Stimulated activated CD8-positive, alpha-beta memory T cell treated with anti-CD3 and anti-CD28 coated beads, Interleukin-4, amount 100 ng/mL, for 4 hours (primary cell): ENCODE measurements at places on chromosomes 4 and X.

DNA sequence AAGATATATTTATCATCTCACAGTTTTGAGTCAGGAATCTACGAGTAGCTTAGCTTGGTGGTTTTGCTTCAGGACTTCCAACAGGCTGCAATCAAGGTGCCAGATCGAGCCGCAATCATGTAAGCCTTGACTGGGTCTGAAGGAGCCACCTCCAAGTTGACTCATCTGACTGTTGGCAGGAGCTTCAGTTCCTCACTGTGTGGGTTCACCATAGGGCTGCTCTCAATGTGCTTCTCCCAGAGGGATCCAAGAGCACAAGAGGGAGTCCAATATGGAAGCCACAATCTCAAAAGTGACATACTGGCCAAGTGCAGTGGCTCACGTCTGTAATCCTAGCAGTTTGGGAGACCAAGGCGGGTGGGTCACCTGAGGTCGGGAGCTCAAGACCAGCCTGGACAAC lies 26.5 kb downstream of the DCHS2 start:
- no peak for DNase-seq

GRCh38 chrX:100264200-100264599 lies 145.9 kb downstream of the PCDH19 start:
- DNase-seq, result no peak

GRCh38 chr4:105106426-105106825 lies 40.2 kb upstream of the TET2 start:
- DNase-seq, result no peak

DNA sequence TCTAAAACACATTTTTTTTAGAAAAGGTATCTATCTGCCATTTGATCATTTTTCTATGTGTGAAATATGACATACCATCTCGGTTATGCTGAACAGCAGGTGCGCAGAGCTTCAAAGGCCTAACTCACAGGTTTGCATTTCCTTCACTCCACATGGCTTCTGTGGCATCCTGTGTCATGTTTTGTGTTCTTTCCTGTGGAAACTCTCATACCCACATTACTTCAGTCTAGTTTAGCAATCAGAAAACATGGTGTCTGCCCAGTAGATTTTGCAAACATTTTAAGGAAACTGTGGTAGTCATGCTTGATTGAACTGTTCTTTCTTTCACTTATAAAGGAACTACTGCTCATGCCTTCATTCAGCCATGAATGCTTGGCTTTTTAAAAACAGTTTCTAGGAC lies 11.3 kb upstream of the ARAP2 start:
- DNase-seq, result peak; percentile 24

- no peak for DNase-seq
These were observed 24.8 kb downstream of the CYTL1 start for GRCh38 chr4:4994312-4995097.

GRCh38 chr4:142607976-142608375 lies 238.1 kb downstream of the INPP4B start:
- DNase-seq, result no peak

DNA sequence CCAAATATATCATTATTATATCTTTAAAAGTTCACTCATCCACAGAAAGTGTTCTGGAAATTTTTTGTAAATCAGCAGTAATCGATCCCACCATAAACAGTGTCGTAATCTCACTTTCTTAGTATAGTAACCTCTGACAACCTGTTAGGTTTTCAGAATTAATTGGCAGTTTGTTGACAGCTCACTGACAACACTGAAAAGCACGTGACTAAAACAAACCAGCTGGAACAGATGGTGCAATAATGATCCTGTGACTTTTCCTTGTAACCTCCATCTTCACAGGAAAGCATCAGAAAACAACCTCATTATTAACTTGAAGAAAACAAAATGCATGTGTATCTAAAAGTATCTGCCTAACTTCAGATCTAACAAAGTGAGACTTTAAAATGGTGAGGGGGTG lies 48.5 kb downstream of the FSTL5 start:
- no peak for DNase-seq

- no peak for DNase-seq
These were observed 67.4 kb upstream of the FAM47B start for GRCh38 chrX:34875204-34875603.

DNA sequence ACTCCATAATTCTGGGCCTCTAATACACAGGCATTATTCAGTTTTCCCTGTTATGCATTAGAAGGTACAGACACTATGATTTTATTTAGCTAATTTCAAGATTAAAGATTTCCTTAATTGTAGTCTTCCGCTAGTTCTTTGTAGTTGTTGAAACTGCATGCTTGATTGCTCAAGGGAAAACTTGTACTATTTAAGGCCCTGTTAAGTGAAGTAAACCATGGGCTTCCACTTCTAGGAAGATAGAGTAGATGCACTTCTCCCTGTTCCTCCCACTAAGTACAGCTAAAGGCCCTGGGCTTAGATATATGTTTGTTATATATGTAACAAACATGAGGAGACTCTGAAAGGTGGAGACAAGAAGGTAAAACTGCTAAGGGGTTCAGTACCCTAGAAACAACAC lies 215.8 kb upstream of the LEF1 start:
- no peak for DNase-seq

GRCh38 chrX:133606990-133607389 lies 191.7 kb upstream of the GPC4 start:
- DNase-seq, result no peak

GRCh38 chr4:86908251-86908657 lies 16.0 kb upstream of the C4orf36 start:
- DNase-seq, result no peak

GRCh38 chr4:40150932-40151331 lies 45.9 kb upstream of the RHOH start:
- no peak for DNase-seq

DNA sequence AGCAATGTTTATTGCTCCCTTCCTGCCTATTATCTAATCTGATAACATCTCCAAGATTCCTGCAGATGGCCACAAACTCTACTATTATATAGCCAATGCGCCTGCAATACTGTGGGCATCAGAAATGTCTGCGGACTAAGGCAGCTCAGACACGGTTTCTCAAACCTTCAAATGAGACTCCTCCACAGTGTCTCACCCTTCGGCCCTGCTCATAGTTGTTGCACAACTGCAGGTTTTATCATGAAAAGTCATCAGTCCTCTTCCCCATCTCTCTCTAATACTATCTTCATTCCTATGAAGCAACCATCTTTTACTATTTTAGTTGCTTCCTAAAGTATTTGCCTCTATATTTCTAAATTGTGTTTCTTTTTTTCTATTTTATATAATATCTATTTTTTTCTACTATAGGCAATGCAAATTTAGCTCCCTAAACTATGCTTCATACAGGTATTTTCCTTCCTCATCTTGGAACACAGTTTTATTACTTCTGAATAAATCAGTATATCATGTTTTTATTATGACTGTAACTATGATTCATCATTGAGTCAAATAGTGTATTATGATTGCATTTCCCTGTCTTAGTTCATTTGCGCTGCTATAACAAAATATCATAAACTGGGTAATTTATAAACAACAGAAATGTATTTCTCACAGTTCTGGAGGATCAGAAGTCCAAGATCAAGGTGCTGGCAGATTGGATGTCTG lies 129.7 kb upstream of the EDNRA start:
- DNase-seq, result no peak

DNA sequence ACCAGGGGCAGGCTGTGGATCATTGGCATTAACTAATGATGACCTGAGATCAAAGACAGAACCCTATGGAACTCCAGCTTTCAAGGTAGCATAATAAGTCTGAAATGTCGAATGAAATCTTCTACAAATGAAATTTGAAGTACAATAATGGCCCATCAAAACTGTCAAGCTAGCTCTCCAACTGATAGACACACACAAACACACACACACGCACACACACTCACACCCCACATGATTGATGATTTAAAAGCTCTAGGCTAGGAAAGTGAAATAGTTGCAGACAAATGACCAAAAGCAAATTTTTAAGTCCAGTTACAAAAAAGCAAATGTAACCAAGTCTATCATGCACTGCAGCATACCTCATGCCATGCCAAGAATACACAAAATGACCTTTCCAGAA lies 655.7 kb downstream of the C4orf33 start:
- DNase-seq, result no peak

- no peak for DNase-seq
These were observed 303.1 kb upstream of the GIMD1 start for GRCh38 chr4:106671716-106672115.

DNA sequence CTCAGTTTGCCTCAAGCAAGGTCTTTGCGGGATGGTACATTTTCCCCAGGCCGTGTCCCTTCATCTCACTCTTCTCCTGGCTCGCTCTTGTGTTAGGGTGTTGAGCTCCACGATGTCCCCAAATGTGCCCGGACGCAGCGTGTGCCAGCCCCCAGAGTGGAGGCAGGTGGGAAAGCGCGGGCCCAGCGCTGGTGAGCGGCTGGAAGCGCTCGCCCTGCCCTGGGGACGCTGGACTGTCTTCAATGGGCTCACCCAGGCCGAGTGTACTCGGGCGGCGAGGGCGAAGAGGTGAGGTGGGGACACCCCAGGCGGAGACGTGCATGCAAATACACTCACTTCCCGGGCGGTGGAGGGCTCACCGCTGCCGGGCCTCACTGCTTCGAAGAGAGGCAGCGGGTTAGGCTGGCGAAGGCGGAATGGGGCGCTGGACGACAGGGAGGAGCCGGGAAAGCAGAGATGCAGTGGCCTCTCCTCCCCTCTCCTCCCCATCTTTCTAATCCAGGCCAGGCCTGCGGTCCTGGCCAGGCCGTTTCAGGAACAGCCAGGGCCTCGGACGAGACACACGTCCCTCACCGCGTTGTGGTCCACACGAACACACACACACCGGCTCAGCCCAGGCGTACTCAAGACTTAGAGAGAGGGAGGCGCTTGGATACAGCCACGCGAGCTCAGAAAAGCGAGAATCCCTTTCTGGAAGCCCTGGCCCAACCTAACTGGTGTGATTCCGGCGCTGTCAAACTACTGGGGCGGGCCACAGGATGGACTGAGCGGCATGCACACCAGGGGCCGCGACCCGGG lies 2.2 kb downstream of the NKX6-1 start:
- DNase-seq, result no peak

DNA sequence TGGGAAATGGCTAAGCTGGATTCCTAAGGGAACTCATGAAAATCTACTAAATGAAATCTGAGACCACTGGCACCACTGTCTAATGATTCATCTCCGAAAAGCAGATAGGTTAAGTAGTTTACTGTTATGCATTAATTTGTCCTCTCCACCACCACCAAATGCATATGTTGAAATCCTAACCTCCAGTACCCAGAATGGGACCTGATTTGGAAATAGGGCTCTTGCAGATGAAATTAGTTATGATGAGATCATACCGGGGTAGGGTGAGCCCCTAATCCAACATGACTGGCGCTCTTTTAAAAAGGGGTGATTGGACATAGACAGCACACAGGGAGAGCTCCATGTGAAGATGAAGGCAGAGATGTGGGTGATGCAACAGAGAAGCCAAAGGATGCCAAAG lies 124.9 kb upstream of the GUCY1A1 start:
- DNase-seq, result no peak

DNA sequence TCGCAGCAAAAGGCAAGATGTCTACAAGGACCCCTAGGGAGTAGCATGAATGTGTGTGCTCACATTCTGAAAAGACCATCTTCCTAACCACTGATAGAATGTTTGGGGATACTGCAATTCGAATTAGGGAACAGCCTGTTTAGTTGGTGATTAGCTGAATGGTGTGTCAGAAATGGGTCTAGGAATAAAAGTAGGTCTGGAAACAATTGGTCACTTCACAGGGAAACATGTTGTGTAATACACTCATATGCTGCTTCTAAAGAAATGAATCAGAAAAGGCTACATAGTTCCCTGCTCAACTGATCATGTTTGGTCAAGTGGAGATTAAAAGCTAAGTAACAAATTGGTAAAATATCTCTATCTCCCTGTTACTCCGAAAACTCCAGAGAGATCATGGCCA lies 2362.4 kb upstream of the TENM3 start:
- DNase-seq, result no peak

- DNase-seq, result no peak
These were observed 4.5 kb downstream of the GJB1 start for GRCh38 chrX:71227370-71228062.

DNA sequence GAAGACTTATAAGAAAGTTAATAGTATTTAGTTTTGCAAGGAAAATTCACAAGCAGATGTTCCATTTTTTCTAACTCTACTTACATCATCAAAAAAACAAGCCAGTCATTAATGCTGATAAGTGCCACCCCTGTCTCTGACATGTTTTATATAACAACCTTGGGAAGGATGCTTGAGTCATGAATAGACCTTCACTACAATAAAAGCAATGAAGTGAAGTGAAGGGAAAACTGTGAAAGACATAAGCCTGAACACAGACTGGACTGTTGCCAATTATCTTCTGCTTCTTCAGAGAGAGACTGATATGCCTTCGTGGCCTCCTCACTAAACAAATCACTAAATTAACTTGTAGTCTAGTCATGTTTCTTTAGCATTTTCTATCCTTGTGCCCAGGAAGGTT lies 353.2 kb downstream of the PDHA2 start:
- DNase-seq, result no peak

DNA sequence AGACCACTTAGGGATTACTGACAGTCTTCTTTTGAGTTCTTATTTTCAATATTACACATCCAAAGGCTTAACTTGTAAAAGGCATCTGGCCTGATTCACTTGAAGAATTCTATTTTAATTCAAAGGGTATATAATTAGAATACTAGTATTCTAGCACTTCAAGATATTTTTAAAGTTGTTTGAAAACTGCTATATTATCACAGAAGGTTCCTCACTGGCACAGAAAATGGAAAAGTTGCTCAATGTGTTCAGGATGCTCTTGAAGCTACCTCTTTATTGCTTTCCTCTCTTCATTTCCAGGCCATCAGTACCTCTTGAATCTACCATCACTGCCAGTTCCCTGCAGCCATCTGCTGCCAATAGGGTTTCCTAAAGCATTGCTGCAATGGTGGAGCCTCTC lies 271.4 kb downstream of the KCNIP4 start:
- DNase-seq, result no peak

DNA sequence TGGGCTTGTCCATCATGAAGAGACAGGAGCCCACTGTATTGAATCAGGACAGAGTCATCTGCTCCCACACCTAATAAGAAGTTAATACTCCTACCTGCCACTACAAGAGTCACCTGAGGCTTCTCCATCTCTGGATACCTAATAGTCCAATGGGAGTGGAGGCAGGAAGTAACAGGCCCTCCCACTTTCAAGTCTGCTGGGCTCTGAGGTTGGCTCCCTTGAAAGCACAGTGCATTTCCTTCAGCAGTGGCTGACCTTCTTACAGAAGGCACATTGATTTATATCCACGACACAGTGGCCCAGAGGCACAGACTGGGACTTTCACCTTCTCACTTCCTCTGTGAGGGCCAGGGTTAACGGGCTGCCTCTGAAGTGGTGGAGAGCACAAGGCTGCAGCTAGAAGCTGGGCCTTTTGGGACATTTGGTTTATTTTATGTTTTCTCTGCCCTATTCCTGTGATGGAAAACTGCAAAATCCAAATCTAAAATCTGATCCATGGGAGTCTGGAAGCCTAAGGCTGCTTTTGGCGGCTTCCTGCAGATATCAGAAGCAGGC lies 38.1 kb downstream of the FRG2 start:
- DNase-seq, result no peak

DNA sequence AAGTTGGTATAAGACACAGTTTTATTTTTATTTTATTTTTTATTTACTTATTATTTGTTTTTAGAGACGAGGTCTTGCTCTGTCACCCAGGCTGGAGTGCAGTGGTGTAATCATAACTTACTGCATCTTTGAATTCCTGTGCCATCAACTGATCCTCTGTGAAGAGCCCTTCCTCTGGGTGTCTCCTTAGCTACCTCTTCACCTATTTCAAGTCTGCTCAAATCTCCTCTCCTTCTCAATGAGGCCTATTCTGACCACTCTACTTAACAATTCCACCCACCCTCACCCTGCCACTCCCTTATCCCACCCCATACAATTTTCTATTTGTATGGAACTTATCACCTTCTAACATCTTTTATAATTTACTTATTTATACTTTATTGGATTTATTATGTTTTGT lies 183.4 kb downstream of the PPP3CA start:
- DNase-seq, result no peak
